Osteocyte (in vitro differentiated cells): ENCODE measurements at places on chromosomes 1 and 21.

GRCh38 chr1:55078470-55078869 is 39.1 kb downstream of the PCSK9 start:
- no peak for DNase-seq

GRCh38 chr1:74686928-74687327 is 13.3 kb upstream of the ERICH3 start:
- no peak for DNase-seq

DNA sequence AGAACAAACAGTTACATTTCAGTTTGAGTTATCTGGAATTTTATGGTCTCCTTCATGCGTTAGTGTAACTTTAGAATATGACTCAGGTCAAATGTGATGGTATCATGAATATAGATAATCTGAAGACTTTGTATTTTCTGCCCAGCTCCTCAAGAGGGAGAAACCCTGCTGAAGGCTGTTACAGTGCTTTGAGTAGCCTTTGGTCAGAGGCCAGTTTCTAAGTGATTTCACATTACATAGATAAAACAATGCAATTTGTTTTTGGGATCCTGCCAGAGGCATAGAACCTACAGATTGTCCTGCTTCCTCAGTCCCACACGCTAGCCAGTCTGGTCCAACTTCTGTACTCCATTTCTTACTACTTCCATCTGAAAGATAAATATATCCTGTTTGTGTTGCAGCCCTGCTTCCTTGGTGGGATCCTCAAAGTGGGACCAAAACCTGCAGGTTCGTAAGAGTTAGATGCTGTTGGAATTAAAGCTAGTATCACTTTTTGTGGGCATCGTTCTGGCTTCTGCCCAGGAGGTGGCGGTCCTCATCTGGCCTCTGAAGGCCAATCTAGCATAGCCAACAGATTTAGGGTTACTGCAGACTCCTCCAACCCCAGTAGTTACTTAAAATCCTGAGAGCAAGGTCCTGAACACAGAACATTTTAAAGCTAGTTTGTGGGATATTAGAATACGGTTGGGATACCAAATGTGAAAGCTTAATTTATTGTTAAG is 645.8 kb upstream of the USP24 start:
- DNase-seq = no peak

DNA sequence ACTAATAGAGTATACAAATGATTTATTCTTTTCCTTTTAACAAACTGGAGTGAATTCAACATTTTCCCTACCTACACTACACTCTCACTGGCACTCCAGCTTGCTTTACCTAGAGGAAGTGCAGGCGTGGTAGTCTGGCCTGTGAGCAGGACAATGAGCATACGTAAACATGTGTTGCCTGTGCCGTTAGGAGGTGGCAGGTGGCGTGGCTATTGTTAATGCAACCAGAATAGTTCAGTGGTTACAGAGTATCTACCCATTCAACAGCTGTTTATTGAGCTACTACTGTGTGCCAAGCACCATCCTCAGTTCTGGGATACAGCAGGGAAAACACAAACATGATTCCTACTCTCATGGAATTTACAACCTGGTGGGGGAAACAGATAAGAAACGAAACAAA is 299.7 kb upstream of the KAZN start:
- no peak for DNase-seq

DNA sequence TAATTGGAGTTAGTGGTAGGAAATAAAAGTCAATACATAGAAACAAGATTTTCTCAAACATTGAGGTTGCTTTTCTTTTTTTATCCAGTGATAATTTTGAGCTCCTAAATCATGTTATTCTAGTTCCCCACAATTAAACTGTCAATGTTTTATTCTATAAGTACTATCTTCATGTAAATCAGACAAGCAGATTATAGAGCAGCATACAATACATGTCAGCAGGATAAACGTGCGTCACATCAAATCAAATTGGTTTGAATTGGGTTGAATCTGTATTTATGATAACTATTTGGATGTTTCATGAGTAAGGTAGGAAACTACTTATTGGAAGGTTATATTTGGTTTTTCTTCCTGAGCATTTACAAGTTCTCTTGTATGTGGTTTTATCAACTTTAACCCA is 2028.7 kb downstream of the NCAM2 start:
- no peak for DNase-seq

DNA sequence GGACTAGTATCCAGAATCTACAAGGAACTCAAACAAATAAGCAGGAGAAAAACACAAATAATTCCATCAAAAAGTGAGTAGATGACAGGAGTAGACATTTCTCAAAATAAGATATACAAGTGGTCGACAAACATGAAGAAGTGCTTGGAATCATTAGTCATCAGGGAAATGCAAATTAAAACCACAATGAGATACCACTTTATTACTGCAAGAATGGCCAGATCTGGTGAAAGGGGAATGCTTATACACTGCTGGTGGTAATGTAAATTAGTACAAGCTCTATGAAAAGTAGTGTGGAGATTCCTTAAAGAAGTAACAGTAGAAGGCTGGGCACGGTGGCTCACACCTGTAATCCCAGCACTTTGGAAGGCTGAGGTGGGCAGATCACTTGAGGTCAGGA is 73.8 kb downstream of the POU2F1 start:
- DNase-seq = no peak

- DNase-seq = no peak
Measured at GRCh38 chr1:173997791-173998190, 24.4 kb downstream of the RC3H1 start.

- DNase-seq = no peak
Measured at GRCh38 chr1:82052563-82052962, 251.8 kb downstream of the ADGRL2 start.

GRCh38 chr1:105865546-105865945 is 1190.9 kb upstream of the PRMT6 start:
- no peak for DNase-seq

GRCh38 chr1:31020007-31020790 is 45.3 kb downstream of the PUM1 start:
- DNase-seq = no peak

DNA sequence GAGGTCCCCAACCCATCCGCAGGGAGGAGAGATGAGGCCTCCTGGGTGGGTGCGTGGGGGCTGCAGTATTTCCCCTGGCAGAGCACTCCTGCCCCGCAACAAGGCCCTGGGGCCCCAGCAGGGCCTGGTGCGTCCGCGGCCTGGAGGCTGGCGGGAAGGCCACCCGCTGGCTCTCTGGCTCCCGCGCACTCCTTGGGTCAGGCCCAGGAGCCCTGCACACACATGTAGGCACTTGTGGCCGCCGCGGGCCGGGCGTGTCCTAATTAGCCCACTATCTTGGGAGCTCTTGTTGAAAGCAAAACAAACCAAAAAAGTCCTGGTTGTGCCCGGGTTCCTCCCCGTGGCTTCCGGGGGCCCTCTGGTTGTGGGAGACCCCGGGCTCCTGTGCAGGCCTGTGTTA is 49.7 kb upstream of the CCDC27 start:
- DNase-seq = no peak
